ENCODE measurements at places on chromosomes 1 and 21.

DNA sequence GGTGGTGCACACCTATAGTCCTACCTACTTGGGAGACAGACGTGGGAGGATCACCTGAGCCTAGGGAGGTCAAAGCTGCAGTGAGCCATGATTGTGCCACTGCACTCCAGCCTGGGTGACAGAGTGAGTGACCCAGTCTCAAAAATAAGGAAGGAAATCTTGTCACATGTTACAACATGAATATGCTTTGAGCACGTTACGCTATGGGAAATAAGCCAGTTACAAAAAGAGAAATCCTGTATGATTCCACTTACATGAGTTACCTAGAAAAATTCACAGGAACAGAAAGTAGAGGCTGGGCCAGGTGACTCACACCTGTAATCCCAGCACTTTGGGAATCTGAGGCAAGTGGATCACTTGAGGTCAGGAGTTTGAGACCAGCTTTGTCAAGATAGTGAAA lies 6.7 kb upstream of the PADI6 start:
- no peak for DNase-seq

DNA sequence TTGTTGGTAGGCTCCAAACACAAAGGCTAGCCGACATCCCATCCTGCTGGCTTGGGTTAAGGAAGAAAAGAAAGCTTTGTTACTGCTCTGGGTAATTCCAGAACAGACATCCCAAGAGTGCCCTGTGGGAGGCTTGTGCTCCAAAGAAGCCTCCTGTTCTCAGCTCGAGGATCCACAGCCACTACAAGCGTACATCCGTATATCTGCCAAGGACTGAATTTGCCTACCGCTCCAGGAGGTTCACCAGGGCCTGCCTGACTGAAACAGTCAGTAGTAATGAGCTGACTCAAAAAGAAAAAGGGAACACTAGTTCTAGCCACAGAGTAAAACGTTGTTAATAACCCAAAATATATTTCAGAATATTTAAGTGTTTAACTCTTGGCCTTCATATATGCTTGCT lies 24.8 kb upstream of the MUTYH start:
- no peak for DNase-seq

DNA sequence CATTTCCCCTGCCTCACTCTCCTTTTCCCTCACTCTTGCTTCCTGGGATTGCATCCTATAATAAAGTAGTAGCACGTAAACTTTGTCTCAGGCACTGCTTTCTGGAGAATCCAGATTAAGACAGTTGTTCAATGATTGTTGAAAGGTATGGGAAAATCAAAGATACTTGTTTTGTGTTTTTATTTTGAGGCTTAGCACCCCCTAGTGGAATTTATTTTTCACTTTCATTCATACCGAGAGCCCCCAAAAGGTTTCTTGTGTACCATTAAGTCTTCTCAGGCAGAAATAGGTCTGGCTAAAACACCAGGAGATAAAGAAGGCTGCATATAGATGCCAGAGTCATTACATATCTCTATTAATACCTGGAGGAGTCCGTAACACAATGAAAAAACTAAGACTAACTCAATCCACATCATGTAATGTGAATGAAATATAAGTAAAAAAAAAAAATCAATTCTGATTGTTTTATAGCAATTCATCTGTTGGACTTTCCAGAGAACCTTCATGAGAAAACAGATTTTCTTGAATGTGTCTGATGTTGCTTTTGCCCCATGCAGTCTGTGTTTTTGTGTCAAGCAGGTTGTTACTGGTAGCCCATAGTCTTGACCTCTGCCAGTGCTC lies 103.5 kb downstream of the RPE65 start:
- DNase-seq: peak; percentile 40

DNA sequence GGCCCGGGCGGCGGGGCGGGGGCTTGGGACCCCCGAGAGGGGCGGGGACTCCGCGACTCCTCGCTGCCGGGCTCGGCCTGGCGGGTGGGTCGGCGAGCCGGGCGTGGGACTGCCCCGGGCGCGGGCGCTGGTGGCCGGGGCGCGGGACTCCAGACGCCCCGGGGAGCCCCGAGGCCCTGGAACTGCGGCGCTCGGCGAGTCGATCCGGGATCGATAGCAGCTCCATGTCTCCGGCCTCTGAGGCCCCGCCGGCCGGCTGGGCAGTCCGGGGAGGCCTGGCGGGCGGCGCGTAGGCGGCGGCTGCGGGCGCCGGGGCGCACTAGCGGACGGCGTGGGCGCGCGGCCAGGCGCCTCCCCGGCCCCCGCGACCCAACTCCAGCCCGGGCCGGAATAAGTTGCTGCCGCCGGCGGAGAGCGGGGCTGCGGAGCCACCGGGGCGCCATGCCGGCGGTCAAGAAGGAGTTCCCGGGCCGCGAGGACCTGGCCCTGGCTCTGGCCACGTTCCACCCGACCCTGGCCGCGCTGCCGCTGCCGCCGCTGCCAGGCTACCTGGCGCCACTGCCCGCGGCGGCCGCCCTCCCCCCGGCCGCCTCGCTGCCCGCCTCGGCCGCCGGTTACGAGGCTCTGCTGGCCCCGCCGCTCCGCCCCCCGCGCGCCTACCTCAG lies 400 bp downstream of the SAMD11 start:
- DNase-seq: no peak

DNA sequence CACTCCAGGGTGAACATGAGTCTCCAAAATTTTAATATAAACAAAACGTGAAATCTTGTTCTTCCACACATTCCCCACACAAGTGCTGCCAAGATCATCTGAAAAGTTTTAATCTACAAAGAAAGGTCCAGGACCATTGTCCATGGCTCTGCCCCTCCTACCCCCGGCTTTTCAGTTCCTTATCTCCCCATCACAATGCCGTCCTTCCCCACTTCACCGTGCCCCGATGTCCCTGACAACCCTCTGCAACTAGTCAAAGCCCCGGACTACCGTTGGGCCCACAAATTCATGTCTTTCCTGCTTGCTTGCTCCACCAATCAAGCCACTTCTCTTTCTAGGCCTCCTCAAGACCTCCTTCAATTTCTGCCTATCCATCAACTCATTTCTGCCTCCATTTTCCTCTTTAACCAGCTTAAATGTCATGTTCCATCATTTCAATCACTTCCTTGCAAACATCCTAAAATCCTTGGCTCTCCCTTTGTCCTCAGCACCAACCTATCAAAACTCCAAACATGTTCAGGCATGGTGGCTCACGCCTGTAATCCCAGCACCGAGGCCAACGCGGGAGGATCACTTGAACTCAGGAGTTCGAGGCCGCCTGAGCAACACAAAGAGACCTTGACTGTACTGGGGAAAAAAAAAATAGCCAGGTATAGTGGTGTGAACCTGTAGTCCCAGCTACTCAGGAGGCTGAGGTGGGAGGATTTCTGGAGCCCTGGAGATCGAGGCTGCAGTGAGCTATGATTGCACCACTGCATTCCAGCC lies 14.0 kb upstream of the BMP8B start:
- DNase-seq: no peak

DNA sequence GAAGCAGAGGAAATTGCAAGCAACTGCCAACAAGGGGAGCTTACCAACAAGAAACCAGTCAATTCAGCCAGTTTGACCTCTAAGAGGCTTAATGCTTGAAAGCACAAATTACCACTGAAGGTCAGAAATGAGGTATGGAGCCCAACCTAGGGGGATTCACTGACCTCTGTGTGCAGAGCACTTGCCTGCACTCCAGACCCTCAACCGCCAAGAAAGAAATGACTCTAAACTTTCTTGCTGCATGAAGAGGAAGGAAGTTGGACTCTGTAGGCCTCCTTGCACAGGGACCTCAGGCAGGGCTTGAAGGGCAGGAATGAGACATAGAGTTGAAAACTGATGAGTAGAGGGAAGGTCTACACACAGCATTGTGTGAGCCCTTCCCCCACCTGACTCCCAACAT lies 10.0 kb downstream of the ARMH1 start:
- no peak for DNase-seq

DNA sequence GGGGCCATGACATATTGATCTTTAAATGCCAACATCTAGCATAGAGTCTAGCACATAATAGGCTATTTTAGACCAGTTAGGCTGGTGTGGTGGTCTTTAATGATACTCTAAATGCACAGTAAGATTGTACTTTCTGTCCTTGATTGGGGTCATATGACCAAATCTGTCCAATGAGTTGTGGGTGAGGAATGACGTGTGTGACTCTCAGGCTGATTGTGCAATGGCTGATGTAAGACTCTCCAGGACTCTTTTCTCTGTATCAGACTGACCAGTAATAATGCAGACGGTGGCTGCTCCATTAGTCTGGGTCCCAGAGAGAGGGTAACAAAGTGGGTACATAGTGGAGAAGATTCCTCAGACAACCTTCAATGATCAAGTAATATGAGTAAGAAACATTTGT lies 541.6 kb upstream of the CAMK1G start:
- peak; percentile 20 for DNase-seq

DNA sequence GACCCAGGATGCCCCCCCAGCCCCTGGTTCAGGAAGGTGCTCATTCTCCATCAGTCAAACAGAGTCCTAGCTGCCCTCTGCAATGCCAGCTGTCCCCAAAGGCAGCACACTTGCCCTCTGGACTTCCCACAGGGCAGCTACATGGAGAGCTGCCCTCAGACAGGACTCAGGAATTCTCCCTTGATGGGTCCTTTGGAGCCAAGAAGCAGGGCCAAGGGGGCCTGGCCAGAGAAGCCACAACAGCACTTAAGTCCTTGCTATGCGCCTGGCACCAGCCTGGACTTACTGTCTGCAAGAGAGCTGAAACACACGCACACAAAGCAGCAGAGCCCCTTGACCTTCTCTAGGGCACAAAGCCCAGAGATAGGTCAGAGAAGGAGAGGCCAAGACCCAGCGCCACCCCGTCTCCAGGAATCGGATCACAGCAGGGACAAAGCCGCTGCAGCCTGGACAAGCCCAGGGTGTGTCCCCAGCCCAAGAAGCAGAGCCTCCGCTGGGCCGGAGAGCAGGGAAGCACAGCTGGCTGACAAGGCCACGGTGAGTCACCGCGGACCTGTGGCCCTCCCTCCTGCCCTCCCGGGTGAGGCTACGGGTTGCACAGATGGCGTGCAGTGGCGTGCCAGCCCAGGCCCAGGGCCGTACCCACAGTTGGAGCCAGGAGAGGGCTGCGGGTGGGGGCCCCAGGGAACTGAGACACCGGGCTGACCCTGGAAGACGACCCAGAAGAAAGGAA lies 1.7 kb downstream of the WNT9A start:
- peak; percentile 61 for DNase-seq

DNA sequence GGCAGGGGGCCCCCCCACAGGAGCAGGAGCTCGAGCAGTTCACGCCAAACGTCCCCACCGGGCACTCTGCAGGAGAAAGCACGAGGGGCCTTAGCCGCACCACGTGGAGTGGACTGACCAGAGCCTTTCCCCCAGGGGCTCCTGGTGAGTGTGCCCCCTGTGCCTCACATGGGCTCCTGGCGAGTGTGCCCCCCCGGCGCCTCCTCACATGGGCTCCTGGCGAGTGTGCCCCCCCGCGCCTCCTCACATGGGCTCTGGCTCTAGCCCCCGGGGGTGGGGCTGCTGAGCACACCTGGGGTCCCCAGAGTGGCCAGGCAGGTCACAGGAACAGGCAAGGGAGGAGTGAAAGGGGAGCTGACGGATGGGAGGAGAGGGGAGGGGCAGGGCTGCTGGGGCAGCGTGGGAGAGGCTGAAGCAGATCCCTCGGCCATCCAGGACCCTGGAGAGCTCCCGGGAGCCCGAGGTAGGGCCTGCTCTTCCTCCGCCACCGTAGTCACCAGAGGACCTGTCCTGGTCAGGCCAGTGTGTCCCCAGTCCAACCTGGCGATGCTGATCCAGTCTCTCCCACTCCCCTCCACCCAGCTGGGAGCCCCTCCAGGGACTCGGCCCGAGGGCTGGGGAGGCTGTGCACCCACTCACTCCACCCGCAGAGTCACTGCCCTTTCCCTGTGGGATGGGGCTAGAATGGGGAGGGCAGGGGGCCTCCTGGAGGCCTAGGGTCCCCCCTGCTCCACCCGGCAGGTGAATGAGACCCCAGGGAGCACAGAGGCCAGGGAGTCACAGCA lies 47.6 kb downstream of the ARHGEF16 start:
- peak; percentile 31 for DNase-seq

DNA sequence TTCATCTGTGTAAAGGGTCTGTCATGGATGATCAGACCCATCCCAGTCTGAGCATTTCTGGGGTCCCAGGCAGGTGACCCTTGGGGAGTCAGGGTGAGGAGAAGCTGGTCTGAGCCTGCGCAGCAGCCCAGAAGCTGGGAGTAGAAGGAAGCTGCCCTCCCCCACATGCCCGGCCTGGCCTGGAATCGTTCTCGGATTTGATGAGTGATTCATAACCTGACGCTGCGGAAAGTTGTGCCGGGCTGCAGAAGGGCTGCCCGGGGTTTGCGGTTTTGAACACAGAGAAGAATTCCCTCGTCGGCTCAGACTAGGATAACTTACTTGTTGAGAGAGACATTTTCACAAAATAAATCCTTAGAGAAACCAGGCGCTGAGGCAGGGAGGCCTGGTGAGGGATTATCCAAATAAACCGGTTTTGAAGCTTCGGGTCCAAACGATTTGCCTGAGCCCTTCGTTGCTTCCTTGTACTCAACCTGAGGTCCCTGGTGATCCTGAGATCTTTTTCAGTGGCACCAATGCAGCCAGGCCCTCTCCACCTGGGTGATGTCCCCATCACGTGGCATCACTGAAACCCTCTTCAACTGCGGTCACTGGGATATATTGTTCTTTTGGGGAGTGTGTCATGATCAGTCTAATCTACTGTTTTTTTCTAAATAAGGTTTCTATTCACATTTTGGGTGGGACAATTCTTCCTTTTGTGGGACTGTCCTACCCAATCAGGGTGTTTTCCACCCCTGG lies 29.2 kb downstream of the EPHB2 start:
- DNase-seq: peak; percentile 96

GRCh38 chr1:86421601-86422280 lies 2.2 kb upstream of the CLCA2 start:
- no peak for DNase-seq

DNA sequence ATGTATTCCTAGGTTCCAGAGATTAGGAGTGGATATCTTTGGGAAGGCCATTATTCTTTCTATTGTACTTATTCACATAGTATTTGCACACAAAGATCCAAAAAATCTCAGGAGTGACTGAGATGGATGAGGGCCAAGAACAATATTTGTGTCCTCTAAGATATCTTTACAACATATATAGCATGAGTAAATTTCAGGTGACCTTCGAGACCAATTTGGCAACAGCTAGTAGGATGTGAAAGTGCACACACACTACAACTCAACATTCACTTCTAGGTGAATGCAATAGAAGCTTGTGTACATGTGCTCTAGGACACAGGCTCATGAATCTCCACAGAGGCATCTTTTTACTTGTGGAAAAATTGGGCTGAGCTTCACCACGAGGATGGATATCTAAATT lies 224.0 kb downstream of the C1orf94 start:
- no peak for DNase-seq

GRCh38 chr1:34978921-34979320 lies 6.2 kb downstream of the TMEM35B start:
- no peak for DNase-seq

- no peak for DNase-seq
These were observed 116.0 kb upstream of the ZNHIT6 start for GRCh38 chr1:85824066-85824840.

- no peak for DNase-seq
These were observed 65.2 kb upstream of the ABCG1 start for GRCh38 chr21:42153746-42154145.
